ENCODE measurements at places on chromosomes 1 and 21. TPM values are rescaled to one million over a fixed set of nuclear protein-coding genes. Genes with fewer than 3 reads are reported as not detected.

Gene CD160
- total RNA-seq = not detected

- no peak overlapping the region for H3K27ac ChIP-seq
- H3K4me1 ChIP-seq = peaks cover 6% of the 10 kb centered on the region
- peak overlapping the region; percentile 75 for H3K4me3 ChIP-seq
- peaks cover 38% of the 10 kb centered on the region for H3K27me3 ChIP-seq
- H3K36me3 ChIP-seq = peaks cover 9% of the 10 kb centered on the region
These were observed 534 bp upstream of the WRAP73 start for GRCh38 chr1:3650248-3651025.

DNA sequence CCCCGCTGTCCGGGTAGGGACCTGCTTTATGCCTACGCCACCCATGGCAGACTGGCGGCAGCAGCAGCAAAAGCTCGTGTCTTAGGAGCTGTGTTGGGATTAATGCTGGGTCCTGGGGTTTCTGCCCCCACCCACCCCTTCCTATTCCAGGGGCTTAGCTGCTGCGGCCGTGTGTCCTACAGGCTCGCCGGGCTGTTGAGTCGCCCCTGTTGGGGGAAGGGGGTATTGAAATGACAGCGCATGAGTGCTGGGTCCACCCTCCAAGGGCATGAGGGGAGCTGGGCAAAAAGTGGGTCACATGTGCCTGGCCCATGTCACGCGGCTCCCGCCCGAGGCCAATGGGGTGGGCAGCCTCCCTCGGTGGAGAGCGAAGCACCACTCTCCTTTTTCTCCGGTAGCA lies 118.3 kb upstream of the COL6A1 start:
- H3K36me3 ChIP-seq = no peaks in the 10 kb centered on the region
- H3K4me1 ChIP-seq = peaks cover 28% of the 10 kb centered on the region
- no peak overlapping the region for H3K27ac ChIP-seq
- H3K4me3 ChIP-seq = no peak overlapping the region
- no peak for DNase-seq

Gene AMY1A
- not detected for total RNA-seq

- H3K27me3 ChIP-seq = no peaks in the 10 kb centered on the region
- H3K4me1 ChIP-seq = no peaks in the 10 kb centered on the region
- no peak overlapping the region for H3K4me3 ChIP-seq
- no peak overlapping the region for H3K27ac ChIP-seq
- H3K36me3 ChIP-seq = no peaks in the 10 kb centered on the region
These were observed 16.5 kb downstream of the AKR7A3 start for GRCh38 chr1:19272064-19272463.

Gene DMBX1
- total RNA-seq = 0.07 TPM

Gene MAP10
- total RNA-seq = 2.5 TPM

DNA sequence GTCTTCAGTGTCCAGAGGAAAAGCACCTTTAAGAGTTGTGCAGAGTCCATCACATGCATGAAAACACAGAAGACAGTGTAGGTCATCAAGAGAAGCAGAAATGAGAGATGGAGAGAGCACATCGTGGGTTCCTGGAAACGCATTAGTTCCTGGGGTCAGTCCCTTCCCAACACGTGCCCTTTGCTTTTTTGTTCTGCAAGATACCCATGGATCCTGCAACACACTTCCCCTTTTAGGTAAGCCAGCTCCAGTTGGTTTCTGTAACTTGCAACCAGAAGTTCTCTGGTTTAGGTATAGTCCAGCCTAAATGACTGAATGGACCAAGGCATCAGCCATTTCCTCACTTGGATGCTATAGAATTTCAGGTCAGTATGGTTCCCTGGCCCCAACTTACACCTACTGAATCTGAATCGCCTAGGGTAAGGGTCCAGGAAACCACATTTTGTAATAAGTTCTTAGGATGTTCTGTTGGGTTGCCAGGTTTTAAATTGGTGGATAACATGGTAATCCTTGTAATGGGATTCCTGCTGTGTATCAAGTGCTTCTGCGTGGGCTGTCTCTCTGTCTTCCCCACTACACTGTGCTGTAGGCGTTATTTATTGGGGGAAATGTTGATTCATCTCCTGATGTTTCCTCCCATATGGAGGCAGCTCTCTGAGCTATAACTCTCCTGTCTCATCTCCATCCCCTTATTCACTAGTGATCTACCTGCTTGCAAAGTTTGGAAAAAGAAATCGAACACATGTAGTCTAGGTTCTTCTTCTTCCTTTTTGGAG lies 230.6 kb downstream of the TNR start:
- H3K4me1 ChIP-seq = peaks cover 6% of the 10 kb centered on the region
- H3K4me3 ChIP-seq = no peak overlapping the region
- no peaks in the 10 kb centered on the region for H3K36me3 ChIP-seq
- H3K27me3 ChIP-seq = no peaks in the 10 kb centered on the region

DNA sequence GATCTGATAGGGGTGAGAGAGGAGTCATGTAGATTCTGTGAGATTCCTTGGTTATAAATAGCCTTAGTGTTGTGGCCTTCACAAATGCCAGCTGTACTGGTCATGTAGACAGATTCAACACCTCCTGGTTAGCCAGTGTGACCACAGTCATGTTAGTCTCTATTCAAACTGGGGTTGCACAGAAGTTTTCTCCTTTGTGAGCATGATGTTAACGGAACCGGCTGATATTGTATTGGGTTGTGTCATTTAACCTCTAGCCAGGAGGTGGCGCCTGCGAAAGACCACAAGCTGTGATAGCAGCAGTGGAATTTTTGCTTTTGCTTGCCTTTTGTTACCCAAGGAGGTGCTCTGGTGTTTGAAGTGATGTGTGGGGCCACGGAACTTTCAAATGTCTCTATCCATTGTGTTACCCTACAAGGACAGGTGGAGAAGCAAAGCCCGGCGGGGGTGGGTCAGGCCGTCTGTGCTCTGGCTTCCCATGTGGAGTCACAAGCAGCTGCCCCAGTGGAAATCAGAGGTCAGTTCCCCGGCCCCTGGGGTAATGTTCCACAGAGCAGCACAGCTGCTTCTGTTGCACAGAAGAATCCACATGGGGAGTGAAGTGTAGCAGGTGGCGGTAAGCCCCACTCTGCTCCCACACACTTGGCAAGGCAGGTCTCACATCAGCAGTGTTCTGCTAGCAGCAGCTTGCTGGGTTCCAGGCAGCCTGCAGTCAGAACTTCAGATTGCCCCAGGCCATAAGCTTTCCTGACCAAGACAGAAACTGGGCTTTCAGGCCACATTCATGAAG lies 112.6 kb downstream of the ADAMTS1 start:
- H3K27ac ChIP-seq = no peak overlapping the region
- DNase-seq = peak; percentile 17
- no peaks in the 10 kb centered on the region for H3K27me3 ChIP-seq
- H3K36me3 ChIP-seq = no peaks in the 10 kb centered on the region
- no peak overlapping the region for H3K4me3 ChIP-seq

DNA sequence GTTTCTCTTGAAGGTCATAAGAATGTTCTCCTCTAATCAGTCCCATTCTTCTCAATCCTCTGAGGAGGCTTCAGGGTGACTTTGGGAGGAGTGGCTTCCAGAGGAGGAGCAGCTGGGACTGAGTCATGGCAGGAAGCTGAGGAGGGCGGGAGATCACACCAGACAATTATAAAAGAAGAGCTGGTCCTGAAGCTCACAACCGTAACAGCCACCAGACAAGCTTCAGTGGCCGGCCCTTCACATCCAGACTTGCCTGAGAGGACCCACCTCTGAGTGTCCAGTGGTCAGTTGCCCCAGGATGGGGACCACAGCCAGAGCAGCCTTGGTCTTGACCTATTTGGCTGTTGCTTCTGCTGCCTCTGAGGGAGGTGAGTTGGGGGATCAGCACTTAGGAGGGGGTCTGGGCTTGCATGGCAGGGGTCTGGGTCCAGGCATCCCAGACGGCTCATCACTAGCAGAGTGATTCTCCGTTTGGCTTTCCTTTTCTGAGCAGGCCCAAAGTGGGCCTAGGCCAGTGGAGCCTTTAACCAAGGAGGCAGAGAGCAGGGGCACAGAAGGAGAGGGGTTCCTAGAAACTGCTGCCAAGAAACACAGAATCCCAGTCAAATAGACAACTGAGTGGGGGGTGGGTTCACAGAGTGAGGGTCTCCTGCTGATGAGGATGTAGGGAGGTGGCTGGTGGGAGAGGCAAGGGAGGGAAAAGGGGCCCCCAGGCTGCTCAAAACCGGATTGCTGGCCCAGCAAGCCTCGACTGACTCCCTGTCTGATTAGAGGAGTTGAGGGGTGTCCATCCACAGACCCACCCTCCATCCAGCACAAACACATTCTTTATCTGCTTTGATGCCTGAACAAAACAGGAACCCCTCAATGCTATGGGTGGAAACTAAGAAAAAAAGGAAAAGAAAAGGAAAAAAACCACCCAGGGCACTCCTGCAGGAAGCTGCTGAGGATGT lies at the start of gene ECM1:
TSS of gene ECM1 (plus strand) at position 198 of the 953 bp plus-strand sequence. CDS start at position 299, 101 bp downstream.
- H3K36me3 ChIP-seq = peaks cover 14% of the 10 kb centered on the region
- peak within 1 kb of the TSS; percentile 61 for H3K4me3 ChIP-seq
- peak; percentile 74 for DNase-seq
- peak within 1 kb of the TSS; percentile 74 for H3K27ac ChIP-seq
- no peaks in the 10 kb centered on the region for H3K27me3 ChIP-seq

GRCh38 chr1:173016419-173016818 lies 34.3 kb downstream of the TNFSF18 start:
- no peak overlapping the region for H3K4me3 ChIP-seq
- H3K4me1 ChIP-seq = no peaks in the 10 kb centered on the region
- H3K27me3 ChIP-seq = no peaks in the 10 kb centered on the region
- H3K27ac ChIP-seq = no peak overlapping the region

DNA sequence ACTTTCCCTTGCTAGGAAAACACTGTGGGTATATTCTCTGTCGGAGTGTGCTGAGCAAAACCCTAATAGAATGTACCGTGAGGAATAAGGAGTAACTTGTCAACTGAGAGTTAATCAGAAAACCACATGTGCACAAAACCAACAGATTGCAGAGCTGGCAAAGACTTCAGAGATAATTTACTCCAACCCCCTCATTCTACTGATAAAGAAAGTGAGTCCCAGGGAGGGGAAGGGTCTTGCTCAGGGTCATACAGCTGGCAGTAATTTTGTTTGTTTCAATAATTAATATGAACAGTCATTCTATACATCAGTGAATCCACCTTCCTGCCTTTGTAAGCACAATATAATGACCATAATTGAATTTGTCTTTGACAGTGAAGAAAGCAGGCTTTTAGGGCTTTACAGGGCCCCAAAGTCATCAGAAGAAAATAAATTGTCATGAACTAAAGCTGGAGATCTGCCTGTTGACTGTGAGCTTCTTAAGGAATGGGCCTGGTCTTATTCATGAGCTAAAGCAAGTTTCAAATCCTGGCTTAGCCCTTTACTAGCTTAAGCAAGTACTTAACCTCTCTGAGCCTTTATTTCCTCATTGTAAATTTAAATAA lies 67.2 kb upstream of the HOOK1 start:
- peak; percentile 30 for DNase-seq
- peaks cover 12% of the 10 kb centered on the region for H3K4me1 ChIP-seq
- H3K27ac ChIP-seq = no peak overlapping the region
- no peak overlapping the region for H3K4me3 ChIP-seq
- no peaks in the 10 kb centered on the region for H3K27me3 ChIP-seq

DNA sequence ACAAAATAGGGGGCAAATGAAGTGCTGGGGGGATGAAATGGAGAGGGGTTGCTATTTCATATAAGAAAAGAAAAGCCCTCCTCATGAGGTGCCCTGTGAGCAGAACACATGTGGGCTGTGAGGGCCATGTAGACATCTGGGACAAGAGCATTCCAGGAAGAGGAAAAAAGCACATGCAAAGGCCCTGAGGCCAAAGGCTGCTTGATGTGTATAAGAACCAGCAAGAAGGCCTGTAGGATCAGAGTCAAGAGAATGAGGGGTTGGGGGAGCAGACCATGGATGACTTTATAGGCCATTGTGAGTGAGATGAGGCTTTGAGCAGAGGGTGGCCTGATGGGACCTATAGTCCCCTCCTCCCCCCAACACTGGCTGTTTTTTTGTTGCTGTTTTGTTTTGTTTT lies 7.7 kb upstream of the RAB4A start:
- no peaks in the 10 kb centered on the region for H3K27me3 ChIP-seq
- no peak overlapping the region for H3K27ac ChIP-seq
- DNase-seq = no peak
- H3K36me3 ChIP-seq = no peaks in the 10 kb centered on the region
- no peaks in the 10 kb centered on the region for H3K4me1 ChIP-seq

- DNase-seq = no peak
- no peaks in the 10 kb centered on the region for H3K36me3 ChIP-seq
- H3K27ac ChIP-seq = no peak overlapping the region
- peaks cover 6% of the 10 kb centered on the region for H3K4me1 ChIP-seq
These were observed 34.5 kb upstream of the C21orf91 start for GRCh38 chr21:17853393-17854275.

Gene TPM3
- total RNA-seq = 687 TPM

DNA sequence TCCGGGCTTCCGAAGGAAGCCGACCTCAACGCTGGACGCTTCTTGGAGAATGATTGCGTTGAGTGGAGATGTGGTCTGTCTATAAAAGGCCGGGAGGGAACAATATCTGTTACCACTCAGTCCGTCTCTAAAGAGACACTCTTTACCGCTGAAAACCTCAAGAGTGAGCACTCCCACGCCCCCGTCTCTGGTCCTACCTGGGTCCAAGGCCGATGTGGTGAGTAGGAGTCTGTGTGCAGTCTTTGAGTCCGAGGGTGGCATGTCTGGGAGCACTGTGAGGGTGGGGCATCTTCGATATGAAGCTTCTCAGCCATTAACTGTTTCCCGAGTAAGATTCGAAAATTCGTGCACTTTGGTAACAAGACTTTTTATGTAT lies 576 bp downstream of the ZFP69 start:
- peak overlapping the region; percentile 82 for H3K4me3 ChIP-seq
- no peaks in the 10 kb centered on the region for H3K27me3 ChIP-seq
- no peaks in the 10 kb centered on the region for H3K36me3 ChIP-seq

Gene RNU1-3
- 1,356 TPM for total RNA-seq

GRCh38 chr1:115118086-115118485 lies 28.8 kb upstream of the TSPAN2 start:
- no peaks in the 10 kb centered on the region for H3K27me3 ChIP-seq
- no peak for DNase-seq
- H3K27ac ChIP-seq = no peak overlapping the region
- H3K36me3 ChIP-seq = no peaks in the 10 kb centered on the region
- peaks cover 23% of the 10 kb centered on the region for H3K4me1 ChIP-seq

Gene LCE6A
- not detected for total RNA-seq
